ENCODE measurements at places on chromosomes 2 and 18.

- DNase-seq, result no peak
Observed at GRCh38 chr2:202337151-202337550, 39.0 kb upstream of the BMPR2 start.

DNA sequence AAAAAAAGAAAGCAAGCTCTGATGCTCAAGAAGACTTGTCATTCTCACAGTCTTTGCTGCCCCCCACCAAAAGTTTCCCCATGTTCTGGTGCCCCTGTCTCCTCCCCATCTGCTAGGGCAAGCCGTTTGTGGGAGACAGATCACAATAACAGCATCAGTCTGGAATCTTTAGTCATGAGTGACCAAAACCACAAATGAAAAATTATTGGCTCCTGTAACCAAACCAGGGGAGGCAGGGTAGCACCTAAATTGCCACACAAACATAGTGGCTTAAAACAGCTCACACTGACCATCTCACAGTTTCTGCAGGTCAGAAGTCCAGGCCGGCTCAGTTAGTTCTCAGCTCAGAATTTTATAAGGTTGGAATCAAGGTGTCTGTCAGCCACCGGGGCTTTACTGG, 9.1 kb upstream of the B3GNT7 start:
- DNase-seq, result no peak

- DNase-seq, result no peak
Observed at GRCh38 chr18:37661478-37661877, 95.9 kb upstream of the CELF4 start.

GRCh38 chr2:178426388-178426787, 24.6 kb downstream of the PRKRA start:
- no peak for DNase-seq

DNA sequence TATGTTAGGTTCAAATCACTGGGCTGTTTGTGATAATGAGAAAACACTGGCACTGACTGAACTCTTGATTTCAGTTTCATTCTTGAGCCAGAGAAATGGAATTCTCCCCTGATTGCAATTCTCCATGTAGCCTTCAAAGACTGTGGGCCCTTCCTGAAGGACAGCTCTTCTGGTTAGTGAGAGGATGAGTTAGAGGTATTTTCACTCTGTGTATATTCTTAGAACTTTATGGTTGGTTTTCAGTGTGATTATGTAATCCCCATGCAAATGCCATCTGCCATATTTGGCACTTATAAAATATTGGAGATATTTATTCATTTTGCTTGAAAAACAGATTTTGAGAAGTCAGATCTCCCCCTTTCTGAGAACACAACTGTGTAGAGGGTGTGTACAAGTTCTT, 323.7 kb downstream of the SLC4A3 start:
- no peak for DNase-seq

- DNase-seq, result no peak
Observed at GRCh38 chr2:68225119-68225632, 27.2 kb downstream of the PPP3R1 start.

DNA sequence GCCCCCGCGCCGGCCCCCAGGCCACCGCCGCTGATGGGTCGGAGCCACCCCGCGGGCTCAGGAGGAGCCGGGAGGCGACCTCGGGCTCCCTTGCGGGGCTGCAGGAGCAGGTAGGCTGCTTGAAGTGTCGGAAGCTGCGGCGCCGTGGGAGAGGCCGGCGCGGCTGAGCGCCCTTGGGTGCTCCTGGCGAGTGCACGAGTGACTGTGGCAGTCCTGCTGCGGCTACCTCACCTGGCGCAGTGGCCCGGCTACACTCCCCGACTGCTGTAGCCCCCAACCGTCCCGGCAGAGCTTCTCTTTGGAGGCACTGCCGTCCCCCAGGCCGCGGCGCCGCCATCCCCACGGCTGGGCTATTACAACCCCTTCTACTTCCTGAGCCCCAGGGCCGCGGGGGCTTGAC, 10.0 kb upstream of the LYPD6 start:
- DNase-seq, result no peak

GRCh38 chr2:16520891-16521290, 144.7 kb downstream of the CYRIA start:
- DNase-seq, result no peak

- no peak for DNase-seq
Observed at GRCh38 chr2:188318161-188318749, 26.6 kb downstream of the GULP1 start.
